ENCODE measurements at places on chromosomes 2 and 18. TPM values are rescaled to one million over a fixed set of nuclear protein-coding genes. Genes with fewer than 3 reads are reported as not detected.

DNA sequence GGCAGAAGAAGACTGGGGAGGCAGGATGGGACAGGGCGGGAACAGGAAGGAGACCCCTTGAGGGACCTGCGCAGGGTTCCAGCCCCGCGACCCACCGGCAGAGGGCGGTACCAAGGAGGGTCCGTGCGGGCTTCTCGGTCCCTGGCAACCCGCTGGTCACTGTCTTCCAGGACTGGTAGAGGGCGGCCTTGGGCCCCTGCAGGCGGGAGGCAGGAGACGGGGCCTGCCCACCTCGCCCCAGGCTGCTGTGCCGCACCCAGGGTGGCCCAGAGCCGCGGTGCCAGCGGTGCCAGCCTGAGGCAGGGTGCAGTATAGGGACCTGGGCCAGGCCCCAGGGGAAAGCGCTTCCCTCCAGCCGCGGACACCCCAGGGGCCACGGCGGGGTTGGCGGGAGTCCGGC, 34.5 kb downstream of the NEURL3 start:
- no peaks in the 10 kb centered on the region for H3K36me3 ChIP-seq
- H3K27ac ChIP-seq: no peak overlapping the region
- H3K4me1 ChIP-seq: no peaks in the 10 kb centered on the region

- H3K36me3 ChIP-seq: no peaks in the 10 kb centered on the region
- DNase-seq: no peak
- no peak overlapping the region for H3K4me3 ChIP-seq
- H3K27ac ChIP-seq: no peak overlapping the region
- no peaks in the 10 kb centered on the region for H3K27me3 ChIP-seq
- H3K4me1 ChIP-seq: no peaks in the 10 kb centered on the region
Measured at GRCh38 chr2:193088026-193088425, 893.3 kb upstream of the TMEFF2 start.

DNA sequence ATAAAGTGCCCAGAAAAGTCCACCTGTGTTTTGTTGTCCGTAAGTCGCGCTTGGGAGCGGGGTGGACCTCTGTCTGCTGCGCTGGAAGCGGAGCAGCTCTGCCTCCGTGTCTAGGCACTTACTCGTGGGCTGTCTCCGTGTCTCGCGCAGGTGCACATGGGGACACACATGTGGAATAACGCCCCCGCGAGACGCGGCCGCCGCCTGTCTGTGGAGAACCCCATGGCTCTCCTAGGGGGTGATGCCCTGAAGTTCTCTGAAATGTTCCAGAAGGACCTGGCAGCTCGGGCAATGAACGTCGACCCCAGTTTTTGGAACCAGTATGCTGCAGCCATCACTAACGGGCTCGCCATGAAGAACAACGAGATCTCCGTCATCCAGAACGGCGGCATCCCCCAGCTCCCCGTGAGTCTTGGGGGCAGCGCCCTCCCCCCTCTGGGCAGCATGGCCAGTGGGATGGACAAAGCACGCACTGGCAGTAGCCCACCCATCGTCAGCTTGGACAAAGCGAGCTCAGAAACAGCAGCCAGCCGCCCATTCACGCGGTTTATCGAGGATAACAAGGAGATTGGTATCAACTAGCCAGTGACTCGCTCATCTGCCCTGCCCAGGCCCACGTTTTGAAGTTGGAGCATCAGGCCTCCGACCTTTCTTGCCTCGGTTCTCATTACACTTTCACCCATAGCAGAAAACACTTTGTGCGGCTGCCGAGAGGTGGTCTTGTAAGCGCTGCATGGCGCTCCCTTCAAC, 17.3 kb downstream of the SALL3 start:
- no peak for DNase-seq
- H3K4me1 ChIP-seq: no peaks in the 10 kb centered on the region
- H3K4me3 ChIP-seq: no peak overlapping the region
- no peaks in the 10 kb centered on the region for H3K36me3 ChIP-seq
- H3K27me3 ChIP-seq: no peaks in the 10 kb centered on the region

DNA sequence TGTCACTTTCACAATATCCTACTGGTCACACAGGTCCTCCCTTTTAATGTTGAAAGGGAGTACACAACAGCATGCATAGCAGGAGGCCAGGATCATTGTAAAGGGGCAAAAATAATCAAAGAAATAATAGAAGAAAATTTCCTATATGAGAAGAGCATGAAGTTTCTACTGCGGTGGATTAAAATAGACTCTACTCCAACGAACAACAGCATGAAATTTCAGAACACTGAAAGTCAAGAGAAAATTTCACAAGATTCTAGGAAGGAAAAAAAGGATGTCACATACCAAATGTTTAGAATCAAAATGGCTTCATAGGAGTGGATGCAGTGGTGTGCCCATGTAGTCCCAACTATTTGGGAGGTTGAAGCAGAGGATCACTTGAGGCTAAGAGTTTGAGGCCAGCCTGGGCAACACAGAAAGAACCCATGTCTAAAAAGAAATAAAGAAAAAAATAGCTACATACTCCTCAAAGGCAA, 72.0 kb upstream of the EPAS1 start:
- no peaks in the 10 kb centered on the region for H3K4me1 ChIP-seq
- no peak overlapping the region for H3K27ac ChIP-seq
- H3K4me3 ChIP-seq: no peak overlapping the region
- H3K27me3 ChIP-seq: no peaks in the 10 kb centered on the region

DNA sequence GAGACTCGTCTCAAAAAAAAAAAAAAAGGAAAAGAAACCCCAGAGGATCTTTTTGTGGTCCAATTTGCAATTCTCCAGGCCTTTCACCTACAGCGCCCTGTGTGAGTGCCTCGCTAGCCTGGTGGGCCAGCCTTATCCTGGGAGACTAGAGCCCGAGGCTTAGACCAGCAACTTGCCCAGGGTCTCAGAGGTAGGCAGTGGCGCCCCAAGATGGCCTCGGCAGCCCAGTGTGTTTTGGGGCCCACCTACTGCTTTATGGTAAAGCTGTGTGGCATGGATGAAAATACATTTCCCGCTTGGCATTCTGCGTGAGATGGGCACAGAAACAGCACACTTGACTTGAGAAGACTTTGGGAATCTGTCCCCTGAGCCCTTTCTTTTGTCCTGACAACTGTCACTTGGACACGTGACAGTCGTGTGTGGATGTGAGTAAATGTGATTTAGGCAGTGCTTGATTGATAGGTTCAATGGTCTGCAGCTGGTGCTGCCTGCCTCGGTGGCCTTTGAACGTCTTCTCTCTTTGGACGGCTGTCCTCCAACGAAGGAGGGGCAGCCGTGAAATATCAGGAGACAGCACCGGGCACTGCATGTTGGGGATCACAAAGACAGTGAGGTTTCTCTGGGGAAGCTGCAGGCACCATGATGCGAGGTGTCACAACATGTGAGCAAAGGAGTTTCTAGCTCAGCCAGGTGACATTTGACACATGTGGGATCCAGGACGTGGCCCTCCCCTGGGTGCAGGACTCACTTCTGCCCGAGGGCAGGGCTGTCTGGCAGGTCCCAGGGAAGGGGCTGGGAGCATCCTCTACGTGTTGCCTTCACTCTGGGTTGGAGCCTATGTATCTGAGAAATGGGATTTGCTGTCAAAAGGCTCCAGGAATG, 209.5 kb upstream of the TWIST2 start:
- H3K36me3 ChIP-seq: no peaks in the 10 kb centered on the region
- H3K27ac ChIP-seq: no peak overlapping the region
- no peak overlapping the region for H3K4me3 ChIP-seq
- no peak for DNase-seq
- no peaks in the 10 kb centered on the region for H3K27me3 ChIP-seq

DNA sequence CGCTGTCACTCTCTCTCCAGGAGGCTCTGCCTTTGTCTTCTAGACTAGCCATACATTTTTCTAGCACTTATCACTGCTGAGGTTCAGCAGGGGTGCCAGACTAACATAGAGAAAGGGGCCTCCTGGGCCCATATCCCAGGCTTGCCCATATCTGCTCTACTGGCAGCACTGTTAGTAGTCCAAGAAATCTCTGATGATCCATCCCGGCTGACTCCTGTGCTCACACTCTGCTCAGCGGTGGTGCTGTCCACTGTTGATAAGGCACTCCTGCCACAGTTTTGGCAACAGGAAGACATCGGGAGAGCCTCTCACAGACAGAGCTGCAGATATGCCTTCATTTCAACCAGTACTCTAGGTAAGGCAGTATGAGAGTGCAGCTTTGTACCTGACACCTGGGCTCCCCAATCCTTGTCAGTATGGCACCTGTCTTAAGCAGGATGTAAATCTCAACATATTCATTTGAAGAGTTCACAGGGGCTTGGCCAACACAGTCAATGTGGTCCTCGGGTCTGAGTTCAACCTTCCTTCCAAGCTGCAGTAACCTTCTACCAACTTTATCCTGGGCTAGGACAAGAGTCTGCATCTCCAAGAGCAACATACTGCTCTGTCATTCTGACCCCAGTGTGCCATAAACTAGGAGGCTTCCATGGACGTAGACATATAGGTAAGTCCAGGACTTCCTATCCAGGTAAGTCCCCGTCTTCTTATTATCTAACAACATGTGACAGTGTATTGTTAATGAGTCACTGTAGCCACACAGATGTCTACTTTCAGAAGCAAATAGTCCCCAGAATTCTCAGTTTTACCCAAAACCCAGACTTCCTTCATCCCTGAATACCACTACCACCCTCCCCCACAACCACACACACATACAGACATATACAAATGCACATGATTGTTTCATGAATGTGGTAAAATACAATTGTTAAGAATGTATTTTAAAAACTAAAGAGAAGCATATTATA, 16.2 kb downstream of the KLF7 start:
- peak overlapping the region; percentile 36 for H3K27ac ChIP-seq
- no peak overlapping the region for H3K4me3 ChIP-seq
- H3K4me1 ChIP-seq: peaks cover 11% of the 10 kb centered on the region
- H3K36me3 ChIP-seq: no peaks in the 10 kb centered on the region

DNA sequence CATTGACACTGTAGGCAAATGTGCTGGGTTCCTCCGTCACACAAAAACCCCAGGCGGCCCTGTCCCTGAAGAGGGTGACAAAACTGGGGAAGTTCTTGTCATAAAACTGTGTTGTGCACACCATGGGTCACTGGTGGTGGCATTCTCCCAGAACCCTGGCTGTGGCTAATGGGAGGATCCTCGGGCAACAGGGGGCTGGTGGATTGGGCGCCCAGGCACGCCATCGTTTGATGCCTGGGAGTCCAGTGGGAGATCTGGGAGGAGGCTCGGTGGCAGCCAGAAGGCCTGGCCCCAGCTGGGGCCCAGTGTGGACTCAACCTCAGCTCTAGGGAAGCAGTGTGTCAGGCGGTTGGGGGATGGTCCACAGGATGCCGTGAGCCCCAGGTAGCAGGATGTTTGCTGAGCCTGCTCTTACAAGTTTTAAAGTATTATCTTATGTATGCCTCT, 140.7 kb downstream of the ACOXL start:
- no peak overlapping the region for H3K27ac ChIP-seq
- H3K36me3 ChIP-seq: no peaks in the 10 kb centered on the region
- DNase-seq: no peak
- no peaks in the 10 kb centered on the region for H3K4me1 ChIP-seq

DNA sequence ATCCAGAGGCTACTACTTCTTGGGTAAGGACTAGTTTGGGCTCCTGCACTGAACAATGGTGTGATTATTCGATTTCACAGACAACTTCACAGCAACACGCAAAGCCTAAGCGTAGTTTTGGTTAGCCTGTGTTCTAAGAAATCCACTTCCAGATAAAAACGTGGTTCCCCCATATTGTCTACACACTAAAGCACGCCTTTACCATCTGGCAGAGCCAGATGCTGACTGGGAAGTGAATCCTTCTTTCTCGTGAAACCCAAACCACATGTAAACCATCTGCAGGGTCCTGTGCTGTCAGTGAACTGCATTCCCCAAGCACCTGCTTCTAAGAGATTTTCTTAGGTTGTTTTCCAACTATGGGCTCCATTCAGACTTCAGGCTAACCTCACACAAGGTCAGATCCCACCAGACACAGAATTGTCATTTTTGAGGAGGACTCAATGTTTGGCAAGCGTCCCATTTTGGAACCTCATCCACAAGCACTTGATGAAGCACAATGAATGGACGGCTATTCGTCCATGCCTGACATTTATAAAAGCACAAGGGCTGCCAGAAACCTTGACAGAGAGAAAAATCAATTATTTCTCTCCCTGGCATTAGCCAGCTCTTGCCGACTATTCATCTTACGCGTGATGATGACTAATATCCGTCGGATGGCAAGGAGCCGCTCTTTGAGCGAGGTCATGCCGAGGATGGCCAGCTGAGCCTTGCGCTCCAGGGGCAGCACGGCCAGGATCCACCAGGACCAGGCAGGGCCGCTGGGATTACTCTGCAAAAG, 38.4 kb downstream of the LONRF2 start:
- H3K4me1 ChIP-seq: no peaks in the 10 kb centered on the region
- H3K36me3 ChIP-seq: peaks cover 4% of the 10 kb centered on the region
- no peak for DNase-seq
- H3K27me3 ChIP-seq: no peaks in the 10 kb centered on the region
- no peak overlapping the region for H3K27ac ChIP-seq

DNA sequence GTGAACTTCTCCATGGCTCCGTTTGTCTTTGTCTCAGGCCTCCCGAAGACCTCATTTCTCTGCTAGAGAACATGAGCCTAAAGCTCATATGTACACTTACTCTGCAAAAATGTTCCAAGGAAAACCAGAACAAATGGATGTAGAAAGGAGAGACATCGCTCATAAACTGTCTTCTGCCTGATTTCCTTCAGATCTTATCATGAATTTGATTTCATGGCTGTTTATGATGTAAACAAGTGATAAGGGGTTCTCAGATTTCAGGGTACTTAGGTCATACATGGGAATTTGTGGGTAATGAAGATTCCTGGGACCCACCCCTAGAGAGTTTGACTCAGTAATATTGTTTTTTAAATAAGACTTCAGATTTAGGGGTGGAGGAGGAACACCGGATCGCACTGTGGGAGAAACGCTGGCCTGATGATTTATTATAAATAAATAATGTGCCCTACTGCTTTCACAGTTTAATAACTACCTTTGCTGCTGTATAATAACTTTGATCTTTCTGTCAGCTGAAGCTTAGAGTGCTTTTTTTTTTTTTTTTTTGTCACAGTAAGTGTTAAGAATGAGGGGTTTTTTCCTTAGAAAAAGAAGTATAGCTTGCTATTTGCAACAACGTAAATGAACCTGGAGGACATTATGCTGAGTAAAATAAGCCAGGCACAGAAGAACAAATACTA, 14.9 kb downstream of the AOX1 start:
- H3K4me1 ChIP-seq: no peaks in the 10 kb centered on the region
- no peaks in the 10 kb centered on the region for H3K27me3 ChIP-seq
- H3K4me3 ChIP-seq: no peak overlapping the region

GRCh38 chr2:198045227-198045626, 240.8 kb downstream of the PLCL1 start:
- H3K27me3 ChIP-seq: no peaks in the 10 kb centered on the region
- no peak overlapping the region for H3K27ac ChIP-seq
- H3K4me1 ChIP-seq: peaks cover 4% of the 10 kb centered on the region

DNA sequence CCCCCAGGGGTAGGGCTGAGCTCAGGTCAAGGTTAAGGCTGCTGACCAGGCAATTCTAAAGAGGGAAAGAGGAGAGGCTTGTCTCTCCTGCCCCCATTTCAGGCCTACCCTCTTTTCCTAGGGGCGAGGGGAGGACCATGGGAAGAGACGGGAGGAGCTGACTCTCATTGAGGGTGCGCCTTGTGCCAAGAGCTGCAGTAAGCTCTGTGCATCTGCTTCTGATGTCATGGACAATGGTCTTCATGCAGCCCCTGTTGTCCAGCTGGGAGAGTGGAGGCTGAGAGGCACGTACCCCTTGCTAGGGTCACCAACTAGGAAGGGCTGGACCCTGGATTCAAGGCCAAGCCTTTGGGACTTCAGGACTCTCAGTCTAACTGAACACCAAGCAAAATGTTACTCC, 45.2 kb downstream of the PTGR3 start:
- H3K4me1 ChIP-seq: no peaks in the 10 kb centered on the region
- H3K27ac ChIP-seq: no peak overlapping the region
- DNase-seq: no peak
- H3K36me3 ChIP-seq: no peaks in the 10 kb centered on the region

Gene ANKRD30B
- not detected for total RNA-seq

Gene PAX8
- 607 TPM for total RNA-seq

Gene COPS9
- total RNA-seq: 119 TPM
